ENCODE measurements at places on chromosomes 7 and 10. TPM values are rescaled to one million over a fixed set of nuclear protein-coding genes. Genes with fewer than 3 reads are reported as not detected.
A peak's percentile ranks its signal among the peaks of the same experiment; 100 is the strongest.

DNA sequence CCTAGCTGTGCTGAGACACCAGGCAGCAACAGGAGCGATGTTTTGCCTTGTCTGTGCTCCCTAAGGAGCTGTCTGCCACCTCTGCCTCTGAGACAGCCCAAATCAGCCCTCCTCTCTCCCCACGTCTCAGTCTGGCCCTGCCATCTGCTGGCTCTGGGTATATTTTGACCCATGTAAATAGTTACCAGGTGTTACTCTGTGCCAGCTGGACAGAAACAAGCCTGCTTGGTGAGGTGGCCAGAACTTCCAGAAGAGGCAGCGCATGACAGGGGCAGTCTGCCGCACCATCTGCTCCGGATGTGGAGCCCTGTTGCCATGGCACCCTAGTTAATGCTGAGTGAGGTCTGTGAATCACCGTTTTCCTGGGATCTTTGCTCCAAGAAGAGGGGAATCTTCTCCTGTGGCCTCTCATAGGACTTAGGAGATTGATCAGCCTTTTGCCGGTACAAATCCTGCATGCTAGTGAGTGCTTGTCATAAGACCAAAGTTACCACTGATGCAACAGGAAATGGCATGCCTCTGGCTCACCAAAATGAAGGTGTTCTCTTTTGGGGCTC lies 31.8 kb downstream of the GSTO2 start:
- DNase-seq = no peak

DNA sequence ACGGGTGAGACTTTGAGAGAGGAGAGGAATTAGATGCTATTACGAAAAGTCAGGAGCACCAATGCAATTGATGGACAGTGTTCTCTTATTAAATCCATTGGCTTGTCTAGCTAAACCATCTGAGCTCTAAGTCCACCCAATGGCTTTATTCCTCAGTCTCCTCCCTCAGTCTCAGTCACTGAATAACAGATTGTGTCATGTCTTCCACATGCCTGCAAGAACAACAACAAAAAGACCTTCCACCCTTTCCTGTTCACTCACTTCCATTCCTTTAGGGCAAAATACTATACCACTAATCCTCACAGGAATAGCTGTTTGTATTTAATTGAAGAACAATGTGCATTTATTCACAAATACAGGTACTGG lies 154.8 kb upstream of the LAMB4 start:
- DNase-seq = no peak

- DNase-seq = no peak
These were observed 134.4 kb upstream of the CDK1 start for GRCh38 chr10:60643874-60644273.

- DNase-seq = no peak
These were observed 8.1 kb downstream of the CYP26A1 start for GRCh38 chr10:93081834-93082233.

DNA sequence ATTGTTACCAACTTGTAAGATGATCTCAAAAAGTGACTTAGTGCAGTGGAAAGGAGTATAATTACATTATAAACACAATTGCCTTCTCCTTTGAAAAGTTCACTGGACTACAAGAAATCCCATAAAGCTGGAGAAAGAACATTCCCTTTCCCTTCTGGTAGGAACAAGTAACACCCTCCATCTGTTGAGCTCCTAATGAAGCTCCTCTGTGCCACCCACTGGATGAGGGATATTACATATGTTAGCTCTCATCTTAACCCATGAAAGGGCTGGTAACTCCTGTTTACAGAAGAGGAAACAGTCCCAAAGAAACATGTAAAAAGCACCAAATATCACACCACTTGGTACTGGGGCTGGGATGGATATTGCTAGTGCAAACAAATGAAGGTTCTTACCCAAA lies 8.1 kb downstream of the PGAM1 start:
- DNase-seq = no peak

GRCh38 chr10:122328676-122329075 lies 45.8 kb upstream of the PLEKHA1 start:
- no peak for DNase-seq

- DNase-seq = no peak
These were observed 45.9 kb upstream of the BTRC start for GRCh38 chr10:101308051-101308450.

DNA sequence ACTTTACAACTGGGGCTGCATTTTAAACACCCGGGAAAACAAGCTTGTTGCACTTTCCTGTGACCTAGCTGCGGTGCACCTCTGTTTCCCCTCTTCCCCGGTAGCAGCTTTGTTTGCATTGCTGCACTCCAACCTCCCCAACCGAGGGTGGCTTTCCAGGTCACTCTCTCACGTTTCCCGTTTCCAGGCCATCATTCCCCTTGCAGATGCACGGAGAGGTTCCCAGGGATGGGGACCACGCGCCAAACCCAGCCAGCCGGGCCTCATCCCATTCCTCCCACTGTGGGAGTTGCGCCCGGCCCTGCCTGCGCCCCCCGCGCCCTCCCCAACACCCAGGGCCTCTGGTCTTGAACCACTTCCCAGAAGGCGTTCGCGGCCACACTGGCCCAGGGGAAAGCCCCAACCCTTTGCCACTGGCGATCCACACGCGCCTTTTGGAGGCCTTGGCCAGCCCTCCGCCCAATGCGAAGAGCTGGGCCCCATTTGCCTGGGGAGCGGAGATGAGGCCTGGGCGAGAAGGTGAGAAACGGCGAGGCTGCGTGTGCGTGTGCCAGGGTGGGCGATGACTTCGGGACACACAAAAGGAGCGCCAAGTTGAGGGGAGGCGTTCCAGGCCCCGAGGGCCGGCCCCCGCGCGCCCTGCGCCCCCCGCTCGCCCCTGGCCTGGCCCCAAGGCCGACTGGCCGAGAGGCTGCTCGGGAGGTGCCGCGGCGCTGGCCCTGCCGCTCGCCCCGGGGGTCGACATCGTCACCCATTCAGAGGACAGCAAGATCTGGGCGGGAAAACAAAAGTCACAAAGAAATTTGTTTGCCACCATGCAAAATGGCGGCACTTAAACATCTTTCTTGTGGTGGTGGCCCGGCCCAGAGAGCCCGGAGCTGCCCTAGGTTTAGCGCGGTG lies 15.9 kb downstream of the SKIDA1 start:
- peak; percentile 75 for DNase-seq

DNA sequence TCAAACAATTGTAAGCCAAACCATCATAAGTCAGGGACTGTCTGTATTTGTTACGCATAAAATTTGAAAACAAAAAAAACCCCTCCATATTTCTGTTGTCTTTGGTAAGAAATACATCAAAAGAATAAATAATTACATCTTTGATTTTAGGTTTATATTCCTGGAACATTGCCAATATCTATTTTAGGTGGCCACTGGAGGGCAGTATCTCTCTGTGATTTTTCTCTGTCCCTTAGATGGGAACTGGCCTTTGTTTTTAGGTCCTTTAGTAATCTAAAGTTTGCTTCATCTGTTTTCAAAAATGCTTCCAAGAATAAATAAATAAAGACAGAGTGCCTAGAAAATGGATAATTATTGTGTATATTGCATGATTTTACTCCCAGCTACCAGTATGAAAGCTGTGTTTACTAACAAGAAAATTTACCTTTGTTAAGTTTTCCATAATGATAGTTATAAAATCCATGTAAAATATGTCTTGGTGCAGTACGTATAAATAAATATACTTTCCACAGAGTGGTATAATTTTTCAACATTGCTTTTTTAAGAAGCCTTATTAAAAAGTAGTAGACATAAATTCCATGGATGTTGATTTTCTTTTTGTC lies 64.2 kb downstream of the PHYHIPL start:
- no peak for DNase-seq

DNA sequence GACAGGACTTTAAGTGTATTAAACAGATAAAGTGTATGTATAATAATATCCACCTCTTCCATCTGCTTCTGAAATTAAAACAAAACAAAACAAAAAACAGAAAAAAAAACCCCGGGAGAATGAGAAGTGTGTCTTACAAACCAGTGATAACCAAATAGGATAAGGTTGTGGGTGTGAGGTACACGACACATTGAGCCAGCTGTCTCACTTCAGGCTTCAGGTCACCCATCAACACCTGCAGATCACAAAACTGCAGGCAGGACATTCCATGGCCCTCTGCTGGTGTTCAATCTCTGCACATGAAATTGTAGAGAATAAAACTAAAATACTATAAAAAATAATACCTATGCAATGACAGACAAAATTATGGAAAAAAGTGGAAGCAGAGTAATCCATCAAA lies 339.9 kb downstream of the SFMBT2 start:
- no peak for DNase-seq

GRCh38 chr10:65194555-65194954 lies 1673.4 kb downstream of the REEP3 start:
- no peak for DNase-seq

DNA sequence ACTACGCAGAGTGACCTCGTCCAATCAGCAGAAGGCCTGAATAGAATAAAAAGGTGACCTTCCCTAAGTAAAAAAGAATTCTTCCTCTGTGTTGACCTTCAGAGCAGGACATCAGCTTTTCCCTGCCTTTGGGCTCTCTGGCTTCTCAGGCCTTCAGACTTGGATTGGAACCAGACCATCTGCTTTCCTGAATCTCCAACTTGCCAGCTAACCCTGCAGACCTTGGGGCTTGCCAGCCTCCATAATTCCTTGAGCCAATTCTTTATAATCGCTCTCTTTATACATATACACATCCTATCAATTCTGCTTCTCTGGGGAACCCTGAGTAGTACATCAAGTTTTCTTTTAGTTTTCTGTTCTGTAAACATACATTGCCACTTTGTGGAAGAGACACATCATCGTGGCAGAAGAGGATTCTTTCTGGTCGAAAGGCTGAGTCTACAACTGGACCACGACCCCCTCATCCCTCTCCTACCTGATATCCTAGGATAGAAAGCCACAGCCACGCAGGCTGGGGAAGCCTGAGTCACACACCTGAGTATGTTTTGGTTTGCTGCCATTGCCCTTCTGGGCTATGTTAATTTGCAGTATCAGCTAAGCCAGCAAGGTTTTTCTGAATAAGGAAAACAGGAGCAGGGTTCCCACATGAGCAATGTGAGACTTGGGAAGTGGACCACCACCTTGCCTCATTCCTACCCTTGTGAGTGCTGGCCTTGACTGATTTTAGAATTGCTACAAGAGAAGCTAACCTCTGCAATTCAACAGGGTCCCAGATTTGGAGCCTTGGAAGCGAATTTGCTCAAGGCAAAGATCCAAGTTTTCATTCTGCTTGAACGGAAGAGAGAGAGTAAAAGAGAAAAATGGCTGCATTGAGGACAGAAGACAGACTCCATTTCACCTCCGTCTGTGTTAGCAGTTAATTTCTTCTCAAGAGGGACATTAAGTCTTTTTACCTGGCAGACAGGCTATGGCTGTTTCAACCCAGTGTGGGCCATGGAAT lies 445.2 kb upstream of the FZD8 start:
- DNase-seq = no peak

GRCh38 chr10:106043863-106044262 lies 1120.6 kb downstream of the SORCS1 start:
- DNase-seq = no peak

- DNase-seq = no peak
These were observed 17.4 kb downstream of the CYP3A4 start for GRCh38 chr7:99766484-99767099.

- DNase-seq = no peak
These were observed 1078.9 kb downstream of the NRG3 start for GRCh38 chr10:82953909-82954308.

DNA sequence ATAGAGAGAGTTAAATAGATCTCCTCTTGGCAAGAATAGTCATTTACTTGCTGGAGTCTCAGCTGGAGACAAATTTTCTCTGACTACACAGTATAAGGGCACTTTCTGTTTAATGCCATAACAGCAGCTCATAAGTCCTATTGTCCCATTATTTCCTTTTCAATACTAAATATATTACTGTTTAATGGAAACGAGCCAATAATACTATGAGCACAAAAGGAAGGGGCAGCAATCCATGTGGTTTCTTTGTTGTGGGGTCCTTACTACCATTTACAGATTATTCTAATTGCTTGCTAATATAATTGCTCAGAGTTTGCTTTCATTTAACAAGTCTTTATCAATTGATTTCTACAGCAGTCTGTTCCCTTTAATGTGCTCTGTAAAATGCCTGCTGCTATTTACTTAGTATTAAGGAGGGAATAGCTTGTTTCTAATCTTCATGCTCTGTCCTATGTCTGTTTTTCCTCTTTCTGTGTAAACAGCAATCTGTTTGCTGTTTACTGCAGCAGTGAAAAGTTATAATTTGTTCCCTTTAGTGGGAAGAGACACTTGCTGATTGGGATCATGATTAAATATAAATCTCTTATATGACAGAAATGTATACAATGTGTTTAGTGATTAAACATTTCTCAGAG lies 296.2 kb upstream of the SMIM30 start:
- no peak for DNase-seq

CD36 gene
- total RNA-seq = 0.60 TPM

CARD11 gene
- total RNA-seq = 29.8 TPM

MEIG1 gene
- total RNA-seq = not detected

GBX1 gene
- not detected for total RNA-seq

All from H1 (cell line).